Globus pallidus (tissue), 1 donor: ENCODE measurements at places on chromosomes 7 and 10.

DNA sequence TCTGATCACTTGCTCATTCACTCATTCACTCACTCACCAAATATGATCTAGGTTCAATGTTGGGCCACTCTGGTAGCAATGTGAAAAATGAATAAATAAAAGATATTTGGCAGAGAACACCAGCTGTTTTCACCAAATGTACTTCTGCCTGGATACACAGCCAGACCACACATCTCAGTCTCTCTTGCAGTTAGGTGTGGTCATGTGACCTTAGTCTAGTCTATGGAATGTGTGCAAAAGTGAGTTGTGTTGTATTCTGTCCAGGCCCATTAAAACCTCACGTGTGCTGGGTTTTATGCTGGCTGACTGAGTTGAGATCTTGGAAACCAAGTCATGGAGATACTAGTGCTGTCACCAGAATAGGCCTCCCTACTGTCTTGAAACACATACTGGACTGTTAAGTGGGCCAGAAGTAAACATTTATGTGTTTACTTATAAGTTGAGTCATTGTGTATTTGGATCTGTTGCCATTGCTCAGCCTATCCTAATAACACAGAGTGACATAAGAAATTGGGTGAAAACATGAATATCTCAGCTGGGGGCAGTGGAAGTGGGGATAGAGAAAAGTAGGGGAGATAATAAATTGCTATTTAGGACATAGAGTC, 145.5 kb downstream of the PTEN start:
- no peak for DNase-seq

- DNase-seq, result no peak
Measured at GRCh38 chr10:103672345-103672744, 178.8 kb downstream of the NEURL1 start.

DNA sequence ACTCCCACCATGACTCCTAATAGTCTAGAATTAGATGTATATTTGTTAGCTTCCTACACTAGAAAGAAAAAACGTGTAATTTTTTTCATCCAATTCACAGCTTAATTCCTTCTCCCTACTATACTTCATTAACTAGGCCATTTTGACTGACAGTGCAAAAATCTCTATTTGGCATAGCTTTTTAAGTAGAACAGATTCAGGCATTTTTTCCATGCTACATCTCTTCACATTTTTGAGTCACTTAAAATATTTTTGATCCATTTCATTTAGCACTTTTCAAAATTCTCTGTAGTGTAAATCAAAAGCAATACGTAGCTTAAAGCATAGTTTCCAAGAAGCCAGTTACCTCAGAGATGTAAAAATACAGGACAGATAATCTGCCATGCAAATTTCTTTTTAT, 391.1 kb upstream of the NPVF start:
- DNase-seq, result no peak

DNA sequence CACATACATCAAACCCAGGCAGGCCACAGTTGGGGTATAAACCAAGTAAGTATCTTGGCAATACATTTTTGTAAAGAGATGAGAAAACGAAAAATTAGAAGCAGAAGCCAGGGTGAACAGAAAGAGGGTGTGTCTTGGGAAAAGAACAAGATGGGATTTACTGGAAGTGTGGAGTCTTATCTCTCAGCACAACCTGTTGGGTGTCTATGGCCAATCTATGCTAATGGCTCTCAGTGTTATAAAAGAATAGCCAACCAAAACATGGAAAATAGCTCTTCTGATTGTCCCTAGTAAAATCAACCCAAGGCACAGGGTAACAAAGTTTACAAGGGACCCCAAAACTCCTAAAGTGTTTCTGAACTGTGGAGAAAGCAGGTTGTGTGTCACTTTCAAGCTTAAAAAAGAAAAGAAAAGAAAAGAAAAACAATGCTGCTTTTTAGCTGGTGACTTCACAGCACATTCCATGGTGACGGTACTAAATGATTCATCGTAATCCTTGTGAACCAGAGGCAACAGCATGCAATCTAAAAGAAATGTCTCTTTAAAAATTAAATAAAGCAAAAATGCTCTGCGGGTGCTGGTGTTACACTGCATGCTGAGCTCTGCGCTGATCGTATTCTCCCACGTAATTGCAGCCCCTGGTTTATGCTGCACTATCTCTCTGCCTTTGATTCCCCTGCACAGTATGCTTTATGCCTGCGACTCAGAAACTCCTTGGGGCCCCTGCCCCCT, 100.8 kb downstream of the C10orf90 start:
- DNase-seq, result no peak

GRCh38 chr10:42697926-42698325, 59.6 kb upstream of the ZNF33B start:
- no peak for DNase-seq

DNA sequence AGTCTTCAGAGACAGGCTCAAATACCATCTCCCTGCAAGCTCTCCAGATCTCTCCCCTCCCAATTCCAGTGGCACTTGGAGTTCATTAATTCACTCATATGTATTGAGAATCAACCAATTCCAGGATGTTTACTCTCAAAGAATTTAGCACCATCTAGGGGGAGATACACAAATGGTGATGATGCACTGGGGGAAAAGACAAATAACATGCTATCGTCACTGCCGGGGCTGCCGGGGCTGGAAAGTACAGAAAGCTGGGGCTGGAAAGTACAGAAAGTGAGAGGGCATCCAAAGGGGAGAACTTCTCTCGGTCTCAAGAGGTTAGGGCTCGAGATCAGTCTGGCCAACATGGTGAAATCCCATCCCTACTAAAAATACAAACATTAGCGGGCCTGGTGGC, 118.7 kb downstream of the MKX start:
- DNase-seq, result no peak

- no peak for DNase-seq
Measured at GRCh38 chr7:71377062-71377461, 245.1 kb downstream of the GALNT17 start.

DNA sequence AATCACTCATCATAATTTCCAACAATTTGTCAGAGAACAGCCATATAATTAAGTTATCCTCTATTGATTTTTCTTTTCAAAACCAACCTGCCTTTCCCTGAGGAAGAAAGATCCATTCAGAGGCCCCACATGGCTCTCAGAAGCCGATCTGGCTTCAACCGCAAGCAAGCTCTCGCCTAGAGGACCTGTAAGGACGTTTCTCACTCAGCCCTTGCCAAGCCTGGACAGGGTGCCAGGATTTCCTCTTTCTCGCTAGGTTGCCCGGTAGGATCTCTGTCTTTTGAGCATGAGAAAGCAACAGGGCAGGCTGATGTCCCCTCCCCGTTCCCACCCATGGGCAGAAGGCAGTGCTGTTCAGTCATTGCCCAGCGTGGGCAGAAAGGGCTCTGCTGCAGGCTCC, 13.0 kb downstream of the AIFM2 start:
- DNase-seq, result no peak

DNA sequence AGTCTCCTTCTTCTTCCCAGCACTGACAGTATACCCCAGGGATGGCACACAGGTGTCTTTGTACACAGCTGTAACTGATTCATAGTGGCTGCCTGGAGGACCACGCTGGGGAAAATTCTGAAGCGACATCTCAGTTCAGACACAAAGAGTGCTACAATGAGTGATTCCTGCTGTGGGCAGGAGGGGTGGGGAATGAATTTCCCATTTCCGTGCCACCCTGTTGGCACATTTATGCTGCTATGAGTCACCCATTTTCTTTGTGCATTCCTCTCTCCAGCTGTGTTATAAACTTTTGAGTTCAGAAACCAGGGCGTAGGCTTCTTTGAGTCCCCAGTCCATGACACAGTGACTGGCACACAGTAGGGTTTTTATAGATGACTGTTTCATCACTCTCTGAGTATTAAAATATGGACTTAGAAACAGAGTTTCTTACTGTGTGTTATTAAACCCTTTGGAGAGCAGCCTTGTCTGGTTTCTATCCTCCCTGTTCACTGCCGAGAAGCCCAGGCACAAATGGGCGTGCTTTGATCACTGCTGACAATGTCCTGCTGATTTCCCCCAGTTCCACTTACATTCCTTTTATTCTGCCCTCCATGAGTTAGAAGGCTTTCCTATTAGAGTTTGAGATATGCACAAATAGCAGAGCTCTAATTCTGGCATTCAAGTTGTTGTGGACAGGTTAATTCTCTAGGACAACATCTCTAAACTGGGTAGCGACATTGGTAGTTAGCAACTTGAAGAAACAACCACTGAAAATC, 24.0 kb upstream of the NPS start:
- no peak for DNase-seq

- DNase-seq, result peak; percentile 43
Measured at GRCh38 chr10:71727738-71728737, 8.5 kb upstream of the C10orf105 start.

- no peak for DNase-seq
Measured at GRCh38 chr10:103895411-103896186, 22.4 kb downstream of the STN1 start.

DNA sequence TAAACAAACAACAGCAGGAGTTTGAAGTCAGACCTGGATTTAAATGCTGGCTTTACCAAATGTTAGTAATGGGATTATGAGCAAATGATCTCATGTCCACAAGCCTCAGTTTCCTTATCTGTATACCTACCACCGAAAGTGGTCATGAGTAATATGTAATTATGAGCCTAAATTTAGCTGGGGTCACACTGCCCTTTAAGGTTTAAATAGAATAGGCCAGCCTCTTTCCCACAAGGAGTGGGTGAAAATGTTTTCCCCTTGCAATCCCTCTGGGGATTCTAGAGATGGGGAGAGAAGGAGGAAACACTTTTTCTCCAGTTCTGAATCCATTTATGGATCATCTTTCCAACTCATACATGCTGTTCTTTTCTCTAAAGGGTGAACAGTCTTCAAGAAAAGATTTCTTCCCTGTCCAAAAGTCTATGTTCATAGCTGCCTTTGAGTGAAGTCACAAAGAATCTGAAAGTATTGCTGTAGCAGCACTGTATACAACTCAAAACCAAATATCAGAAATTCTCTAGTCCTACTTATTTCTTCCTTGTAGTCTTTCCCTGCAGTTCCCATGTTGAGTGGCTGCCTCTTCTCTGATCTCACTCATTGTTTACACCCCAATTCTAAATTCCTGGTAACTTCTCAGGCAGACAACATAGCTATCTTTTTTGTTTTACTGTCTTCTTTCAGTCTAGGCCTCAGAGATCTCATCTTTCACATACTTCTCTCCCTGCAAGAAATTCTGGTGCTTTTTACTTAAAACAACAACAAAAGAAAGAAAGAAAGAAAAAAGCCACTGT, 7.4 kb upstream of the TSPAN12 start:
- no peak for DNase-seq

- DNase-seq, result no peak
Measured at GRCh38 chr10:35447693-35448407, 111.5 kb downstream of the CCNY start.

DNA sequence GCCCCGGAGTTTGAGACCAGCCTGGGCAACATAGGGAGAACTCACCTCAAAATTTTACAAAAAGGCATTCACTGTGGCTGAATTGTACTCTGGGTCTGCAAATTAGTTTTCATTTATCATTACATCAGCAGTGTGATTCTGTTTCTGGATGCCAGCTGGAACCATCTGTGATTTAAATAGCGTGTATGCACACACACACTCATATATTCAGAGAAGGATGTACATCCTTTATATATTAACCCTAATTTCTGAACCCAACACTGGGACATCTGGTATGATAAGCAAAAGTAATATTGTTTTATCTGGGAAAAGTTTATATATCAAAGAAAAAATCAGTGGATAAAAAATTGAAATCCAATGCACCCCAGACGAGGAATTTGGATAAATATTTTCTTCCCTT, 33.8 kb upstream of the LYZL1 start:
- DNase-seq, result no peak

DNA sequence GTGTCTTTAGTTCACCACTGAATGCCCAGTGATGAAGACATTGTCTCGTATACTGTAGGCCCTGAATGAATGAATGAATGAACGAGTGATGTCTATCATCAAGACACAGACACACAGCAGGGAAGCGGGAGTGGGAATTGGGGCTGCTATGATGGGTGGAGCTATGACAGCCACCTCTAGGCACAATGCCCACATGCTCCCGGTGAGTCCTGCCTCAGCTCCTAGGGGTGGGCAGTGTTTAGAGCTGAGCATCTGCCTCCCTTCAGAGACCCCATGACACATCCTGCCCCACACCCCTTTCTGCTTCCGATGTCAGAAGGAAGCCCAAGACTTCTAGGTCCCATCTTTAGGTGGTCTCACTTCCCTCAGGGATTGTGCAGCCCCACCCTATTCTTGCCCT, 714.1 kb downstream of the PARD3 start:
- no peak for DNase-seq

GRCh38 chr10:101355072-101355706, 1.2 kb downstream of the BTRC start:
- DNase-seq, result no peak

DNA sequence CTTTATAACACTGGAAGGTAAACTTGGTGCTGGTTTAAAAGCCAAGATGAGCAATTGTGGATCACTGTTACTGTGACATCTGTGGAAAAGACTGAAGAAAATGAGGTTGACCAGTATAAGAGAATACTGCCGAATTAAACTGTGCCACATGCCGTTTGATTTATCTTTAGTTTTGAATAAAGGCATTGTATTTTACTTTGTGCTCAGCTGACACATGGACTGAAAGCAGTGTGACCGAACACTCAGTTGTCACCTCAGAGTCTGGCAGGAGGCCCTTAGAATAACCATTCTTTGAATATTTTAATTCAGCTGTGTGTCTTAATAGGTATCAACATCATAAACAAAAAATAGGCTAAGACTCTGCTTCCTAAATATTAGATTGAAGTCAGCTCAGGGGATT, 133.7 kb upstream of the GJD4 start:
- DNase-seq, result no peak
